ENCODE measurements at places on chromosomes 1 and 21. TPM values are rescaled to one million over a fixed set of nuclear protein-coding genes. Genes with fewer than 3 reads are reported as not detected.
A peak's percentile ranks its signal among the peaks of the same experiment; 100 is the strongest.

DNA sequence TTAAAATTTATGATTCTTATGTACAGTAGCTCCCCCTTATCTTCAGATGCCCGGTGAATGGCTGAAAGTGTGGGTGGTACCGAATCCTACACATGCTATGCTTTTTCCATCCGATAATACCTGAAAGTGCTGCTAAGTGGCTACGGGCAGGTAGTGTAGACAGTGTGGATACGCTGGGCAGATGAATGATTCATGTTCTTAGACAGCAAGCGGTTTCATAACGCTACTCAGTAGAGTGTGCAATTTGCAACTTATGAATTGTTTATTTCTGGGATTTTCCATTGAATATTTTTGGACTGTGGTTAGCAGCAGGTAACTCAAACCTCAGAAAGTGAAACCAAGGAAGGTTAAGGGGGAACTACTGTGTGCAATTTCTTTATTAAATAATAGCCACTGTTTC is 7.5 kb downstream of the PCP4 start:
- DNase-seq, result no peak

The BOLA1 gene
- total RNA-seq, result 17.8 TPM

DNA sequence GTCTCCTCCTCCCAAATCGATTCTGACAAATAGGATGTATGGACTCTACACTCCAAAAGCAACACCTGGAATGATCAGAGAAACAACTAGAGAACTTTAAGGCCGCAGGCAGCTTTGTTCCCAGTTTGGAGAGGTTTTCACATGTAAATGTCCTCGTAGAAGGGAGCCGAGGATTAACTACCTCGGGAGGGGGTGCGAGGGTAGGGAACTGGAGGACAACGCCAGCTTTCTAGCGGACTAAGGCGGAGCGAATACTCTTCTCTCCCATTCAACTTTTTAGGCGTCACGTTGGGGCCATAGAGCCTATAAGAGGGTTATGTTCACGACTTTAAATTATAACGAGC is 1.2 kb downstream of the SCAF4 start:
- DNase-seq, result no peak

- DNase-seq, result peak; percentile 58
Observed at GRCh38 chr1:151512326-151512725, 1.1 kb downstream of the CGN start.

DNA sequence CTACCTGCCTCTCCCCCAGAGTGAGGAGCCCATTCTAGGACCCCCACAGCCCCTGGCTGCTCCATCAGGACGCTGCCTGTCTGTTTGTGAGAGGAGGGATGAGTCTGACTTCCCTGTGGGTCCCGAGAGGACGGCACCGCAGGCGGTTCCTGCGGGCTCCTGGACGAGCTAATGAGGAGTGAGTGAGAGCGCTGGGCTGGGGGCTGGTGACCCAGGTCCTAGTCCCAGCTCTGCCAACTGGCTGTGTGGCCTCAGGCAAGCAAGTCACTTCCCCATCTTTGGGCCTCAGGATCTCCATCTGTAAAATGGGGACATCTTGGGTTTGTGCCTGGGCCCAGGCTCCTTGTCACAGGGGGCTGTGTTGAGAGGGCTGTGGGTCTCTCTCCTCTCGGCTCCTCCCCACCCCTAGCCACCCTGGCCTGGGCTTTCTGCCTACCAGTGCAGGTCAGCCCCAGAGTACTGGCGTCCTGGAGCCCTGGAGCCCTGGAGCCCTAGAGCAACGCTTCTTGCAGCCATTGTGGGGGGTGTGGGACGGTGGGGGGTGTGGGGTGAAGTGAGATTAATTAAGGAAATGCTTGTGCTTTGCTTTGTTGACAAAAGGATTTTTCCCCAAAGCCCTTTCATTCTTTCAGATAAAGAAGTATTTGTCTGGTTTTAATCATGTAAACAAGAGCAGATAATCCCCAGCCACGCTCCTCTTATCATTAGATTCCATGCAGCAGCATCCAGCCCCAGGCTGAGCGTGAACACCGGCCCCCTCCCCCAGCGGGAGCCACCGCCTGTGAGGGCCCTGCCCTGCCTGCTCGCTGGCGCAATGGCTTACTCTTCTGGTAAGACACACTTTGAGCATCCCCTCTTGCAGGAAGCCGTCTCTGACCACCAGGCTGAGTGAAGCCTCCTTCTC is 26.8 kb downstream of the SLC1A7 start:
- DNase-seq, result no peak

GRCh38 chr1:185741551-185741950 is 7.4 kb downstream of the HMCN1 start:
- no peak for DNase-seq

The LHX4 gene
- total RNA-seq, result 1.9 TPM

GRCh38 chr1:99497690-99498089 is 148.2 kb upstream of the PALMD start:
- DNase-seq, result no peak

The SIM2 gene
- 9.9 TPM for total RNA-seq

The DISC1 gene
- 0.34 TPM for total RNA-seq

DNA sequence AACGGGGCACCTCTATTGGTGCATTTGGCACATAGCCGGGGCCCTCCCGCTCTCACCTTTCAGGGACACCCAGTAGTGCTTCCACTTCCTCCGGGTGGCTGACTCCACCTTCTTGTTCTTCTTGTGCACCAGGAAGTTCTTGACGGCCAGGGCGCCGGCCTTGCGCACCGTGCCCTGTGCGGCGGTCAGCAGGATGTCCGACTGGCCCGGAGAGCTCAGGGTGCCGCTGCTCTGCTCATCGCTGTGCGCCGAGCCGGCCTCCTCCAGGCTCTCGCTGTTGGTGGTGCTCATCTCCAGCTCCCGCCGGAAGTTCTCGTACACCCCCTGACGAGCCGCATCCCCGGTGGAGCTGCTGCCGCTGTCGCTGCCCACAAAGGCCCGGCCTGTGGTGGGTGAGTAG is 92.4 kb downstream of the TIAM1 start:
- no peak for DNase-seq

- no peak for DNase-seq
Observed at GRCh38 chr1:180909005-180909414, 3.7 kb upstream of the KIAA1614 start.

GRCh38 chr1:194068446-194069167 is 882.2 kb upstream of the B3GALT2 start:
- no peak for DNase-seq

The IBA57 gene
- total RNA-seq, result 16.5 TPM

DNA sequence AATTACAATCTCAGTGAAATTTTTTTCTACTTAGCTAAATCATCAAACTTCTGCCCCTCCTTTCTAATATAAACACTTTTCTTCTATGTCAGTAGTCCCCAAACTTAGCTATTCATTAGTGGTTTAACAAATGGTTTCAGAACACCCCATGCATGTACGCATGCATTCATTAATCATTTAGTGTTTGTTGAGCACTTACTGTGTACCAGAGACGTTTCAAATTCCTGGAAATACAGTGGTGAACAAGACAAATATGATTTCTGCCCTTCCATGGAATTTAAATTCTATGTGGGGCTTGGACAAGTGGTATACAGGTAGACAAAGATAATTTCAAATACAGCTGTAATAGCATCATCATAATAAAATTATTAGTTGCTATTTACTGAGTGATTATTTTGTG is 1.5 kb downstream of the ZBTB40 start:
- DNase-seq, result no peak

The LAX1 gene
- not detected for total RNA-seq

DNA sequence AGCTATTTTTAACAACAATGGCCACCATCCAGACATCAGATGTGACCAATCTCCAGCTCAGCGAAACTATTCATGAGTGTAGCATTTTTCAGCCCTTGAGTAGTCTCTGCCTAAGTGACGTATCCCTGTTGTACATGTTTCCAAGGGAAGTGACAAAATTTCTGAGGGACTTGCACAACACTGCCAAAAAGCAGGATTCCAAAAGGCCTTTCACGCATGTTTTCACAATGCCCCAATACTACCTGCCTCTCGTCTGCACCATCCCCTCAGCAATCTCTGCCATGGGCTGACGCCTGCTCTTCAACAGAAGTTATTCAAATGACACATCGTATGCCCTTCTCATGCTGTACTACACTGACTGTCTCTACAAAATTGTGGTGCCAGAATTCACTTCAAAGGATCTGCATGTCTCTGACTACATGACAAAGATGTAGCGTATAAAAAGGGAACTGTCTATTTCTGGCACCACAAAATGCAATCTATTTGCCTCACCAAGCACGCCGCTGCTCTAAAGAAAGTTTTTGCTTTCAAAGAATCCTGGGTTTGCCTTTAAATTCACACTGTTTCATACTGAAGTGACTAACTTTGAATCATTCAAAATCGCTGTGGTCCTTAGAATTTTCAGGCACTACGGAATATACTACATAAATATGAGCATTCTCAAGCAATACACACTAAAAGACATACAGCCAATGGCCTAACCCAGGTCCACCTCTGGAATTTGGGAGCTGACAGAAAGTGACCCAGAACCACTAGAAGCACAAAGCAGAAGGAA is 32.9 kb downstream of the JAK1 start:
- no peak for DNase-seq

The KRTAP10-10 gene
- not detected for total RNA-seq

GRCh38 chr1:205456868-205457745 is 1.3 kb upstream of the BLACAT1 start:
- DNase-seq, result no peak

DNA sequence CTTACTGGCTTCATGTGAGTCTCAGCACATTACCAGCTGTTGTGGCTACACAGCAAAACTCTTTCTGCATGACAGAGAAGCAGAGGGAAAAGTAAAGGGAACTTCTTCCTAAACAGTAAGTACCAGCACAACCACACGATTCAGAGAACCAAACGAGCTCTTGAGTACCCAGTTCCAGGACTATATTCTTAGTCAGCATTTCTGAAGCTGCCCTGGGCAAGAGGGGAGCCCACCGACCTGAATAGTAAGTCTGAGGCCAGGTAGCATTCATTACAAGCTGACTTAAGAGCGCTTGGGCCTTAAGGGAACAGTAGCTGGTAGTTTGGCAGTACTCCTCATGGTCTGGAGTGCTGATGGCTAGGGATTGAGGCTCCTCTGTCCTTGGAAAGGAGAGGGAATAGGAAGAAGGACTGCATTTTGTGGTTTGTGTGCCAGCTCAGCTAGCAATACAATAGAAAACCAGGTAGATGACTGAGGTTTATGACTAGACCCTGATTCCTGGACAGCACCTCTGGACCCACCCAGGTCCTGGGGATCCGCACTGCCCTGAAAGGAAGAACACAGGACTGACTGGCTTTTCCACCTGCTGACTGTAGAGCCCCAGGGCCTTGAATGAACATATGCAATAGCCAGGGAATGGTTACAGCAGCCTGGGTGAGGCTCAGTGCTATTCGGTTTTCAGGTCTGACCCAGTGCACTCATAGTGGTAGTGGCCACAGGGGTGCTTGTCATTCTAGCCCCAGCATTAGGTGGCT is 396.8 kb upstream of the PRMT6 start:
- DNase-seq, result no peak

- no peak for DNase-seq
Observed at GRCh38 chr1:151368393-151369301, 3.9 kb downstream of the SELENBP1 start.

GRCh38 chr21:44405948-44406872 is 49.1 kb upstream of the LRRC3 start:
- DNase-seq, result no peak

GRCh38 chr1:208409176-208409575 is 165.0 kb upstream of the PLXNA2 start:
- no peak for DNase-seq

The SHC1 gene
- total RNA-seq, result 112 TPM

- DNase-seq, result no peak
Observed at GRCh38 chr1:116334868-116335635, 38.0 kb upstream of the ATP1A1 start.

GRCh38 chr1:116483481-116484309 is 87.1 kb downstream of the CD58 start:
- peak; percentile 48 for DNase-seq

GRCh38 chr1:56180520-56181190 is 398.7 kb downstream of the PLPP3 start:
- DNase-seq, result no peak

GRCh38 chr1:18486195-18486594 is 5.5 kb downstream of the KLHDC7A start:
- DNase-seq, result peak; percentile 31

- no peak for DNase-seq
Observed at GRCh38 chr1:86339906-86340305, 56.2 kb downstream of the ODF2L start.

All from HT-29 (cell line).